Forelimb muscle (tissue), 1 donor: ENCODE measurements at places on chromosomes 1 and 21.
A peak's percentile ranks its signal among the peaks of the same experiment; 100 is the strongest.

GRCh38 chr1:226061841-226062557, 517 bp upstream of the H3-3A start:
- no peak for DNase-seq

- peak; percentile 54 for DNase-seq
These were observed 28.4 kb downstream of the TRIM45 start for GRCh38 chr1:117093091-117093534.

DNA sequence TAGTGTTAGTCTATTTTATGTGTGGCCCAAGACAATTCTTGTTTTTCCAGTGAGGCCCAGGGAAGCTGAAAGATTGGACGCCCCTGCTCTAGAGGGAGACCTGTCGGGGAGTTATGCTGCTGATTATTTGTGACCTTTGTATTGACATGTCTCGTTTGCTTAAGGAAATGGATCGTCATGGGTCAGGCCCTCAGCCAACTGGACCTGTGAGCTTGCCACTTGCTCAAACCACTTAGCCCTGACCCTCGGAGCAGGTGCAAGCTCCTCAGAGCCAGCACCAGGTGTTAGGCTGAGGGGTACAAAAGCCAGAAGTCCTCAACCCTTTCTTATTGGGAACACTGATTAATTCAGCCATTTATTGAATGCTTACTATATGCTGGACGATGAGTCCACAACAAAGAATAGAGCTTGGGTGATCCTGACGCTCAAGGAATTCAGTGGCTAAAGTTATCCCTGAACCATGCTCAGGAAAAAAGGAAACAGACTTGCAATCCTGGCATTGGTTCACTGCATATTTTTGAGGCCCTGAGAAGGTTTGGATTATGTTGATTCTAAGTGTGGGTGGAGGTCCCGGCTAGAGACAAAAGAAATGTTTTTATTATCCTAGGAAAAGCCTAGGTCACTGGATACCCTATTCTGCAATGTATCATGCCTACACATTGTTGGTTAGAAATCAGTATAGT, 19.0 kb downstream of the TGFB2 start:
- no peak for DNase-seq

- DNase-seq, result peak; percentile 62
These were observed 322.6 kb downstream of the HHIPL2 start for GRCh38 chr1:222225316-222225691.

- no peak for DNase-seq
These were observed 94.1 kb downstream of the ADARB1 start for GRCh38 chr21:45168522-45168921.

DNA sequence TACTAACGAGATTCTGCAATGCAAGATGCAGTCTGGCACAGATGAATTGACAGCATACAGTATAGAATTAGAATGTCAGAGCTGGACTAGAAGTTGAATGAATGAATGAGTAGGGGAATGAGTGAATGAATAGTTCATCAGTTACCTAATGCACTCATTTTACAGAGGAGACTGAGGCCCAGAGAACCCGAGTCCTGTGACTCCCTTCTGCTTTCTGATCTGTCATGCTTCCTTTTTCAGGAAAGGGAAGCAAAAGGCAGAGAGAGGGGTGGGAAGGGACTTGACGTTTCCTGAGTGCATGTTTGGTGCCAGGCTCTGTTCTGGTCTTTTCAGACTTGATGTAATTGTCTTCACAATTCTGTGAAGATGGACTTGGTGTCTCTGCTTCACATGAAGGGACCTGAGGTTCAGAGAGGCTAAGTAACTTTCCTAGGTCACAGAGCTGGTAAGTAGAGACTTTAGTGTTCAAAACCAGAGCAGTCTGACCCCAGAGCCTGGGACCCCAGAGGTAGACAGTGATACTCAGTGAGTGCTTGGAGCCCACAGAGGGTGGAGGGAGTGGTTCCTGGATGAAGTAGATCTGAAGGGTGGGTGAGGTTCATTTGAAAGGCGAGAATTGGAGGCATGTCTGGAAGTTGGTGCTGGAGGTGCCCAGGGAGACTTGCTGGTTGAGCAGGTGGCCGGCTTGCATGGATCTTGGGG, 8.0 kb upstream of the MEX3A start:
- DNase-seq, result no peak

DNA sequence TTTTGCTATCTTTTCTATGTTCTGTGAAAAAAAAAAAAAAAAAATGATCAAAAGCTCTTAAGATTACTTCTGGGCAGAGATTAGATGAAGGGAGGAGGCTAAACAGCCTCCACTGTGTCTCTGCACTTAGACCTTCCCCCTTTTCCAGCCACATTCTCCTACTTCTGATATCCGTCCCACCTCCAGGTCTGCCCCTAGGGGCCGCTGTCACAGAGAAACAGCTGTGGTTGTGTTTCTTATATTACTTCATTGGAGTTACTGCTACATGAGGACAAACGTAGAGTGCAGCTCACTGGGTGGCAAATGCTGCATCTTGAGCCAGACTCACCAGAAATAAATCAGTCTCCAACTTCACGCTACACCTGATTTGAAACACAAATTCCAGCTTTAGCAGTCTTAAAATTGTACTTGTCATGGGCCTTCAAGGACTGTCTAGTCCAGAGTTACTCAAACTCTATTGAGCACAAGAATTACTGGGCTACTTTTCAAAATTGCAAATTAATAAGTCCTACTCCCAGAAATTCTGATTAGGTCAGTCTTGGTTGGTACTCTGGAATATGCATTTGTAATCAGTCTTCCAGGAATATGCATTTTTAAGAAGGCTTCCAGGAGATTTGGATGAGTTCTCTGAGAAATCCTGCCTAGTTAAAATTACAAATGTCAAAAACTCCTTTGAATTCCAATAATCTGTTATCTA, 125.2 kb upstream of the PTBP2 start:
- no peak for DNase-seq

DNA sequence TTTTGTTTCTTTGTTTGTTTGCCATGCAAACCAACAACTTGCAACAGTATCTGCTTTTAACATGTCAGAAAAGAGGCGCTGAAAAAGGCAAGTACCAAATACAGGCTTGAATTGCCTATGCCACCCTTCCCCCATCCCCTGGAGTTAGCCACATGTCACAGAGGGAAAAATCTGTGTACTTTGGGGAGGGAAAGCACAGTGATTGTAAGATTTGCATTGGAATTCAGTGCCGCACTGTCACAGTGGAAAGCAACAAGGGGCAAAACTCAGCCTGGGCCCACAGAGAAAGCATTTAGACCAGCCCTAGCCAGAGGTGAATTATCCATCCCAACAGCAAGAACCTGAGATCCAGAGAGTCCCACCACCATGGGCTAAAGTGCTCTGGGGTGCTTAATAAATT, 52.4 kb upstream of the ACADM start:
- DNase-seq, result no peak

- DNase-seq, result peak; percentile 52
These were observed at the start of gene GSTM1 for GRCh38 chr1:109687641-109688499. Gene GSTM1 (plus strand): TSS chr1:109687817. CDS start chr1:109687874, 57 bp downstream.

GRCh38 chr1:26354972-26355371, 1.0 kb upstream of the CRYBG2 start:
- no peak for DNase-seq

DNA sequence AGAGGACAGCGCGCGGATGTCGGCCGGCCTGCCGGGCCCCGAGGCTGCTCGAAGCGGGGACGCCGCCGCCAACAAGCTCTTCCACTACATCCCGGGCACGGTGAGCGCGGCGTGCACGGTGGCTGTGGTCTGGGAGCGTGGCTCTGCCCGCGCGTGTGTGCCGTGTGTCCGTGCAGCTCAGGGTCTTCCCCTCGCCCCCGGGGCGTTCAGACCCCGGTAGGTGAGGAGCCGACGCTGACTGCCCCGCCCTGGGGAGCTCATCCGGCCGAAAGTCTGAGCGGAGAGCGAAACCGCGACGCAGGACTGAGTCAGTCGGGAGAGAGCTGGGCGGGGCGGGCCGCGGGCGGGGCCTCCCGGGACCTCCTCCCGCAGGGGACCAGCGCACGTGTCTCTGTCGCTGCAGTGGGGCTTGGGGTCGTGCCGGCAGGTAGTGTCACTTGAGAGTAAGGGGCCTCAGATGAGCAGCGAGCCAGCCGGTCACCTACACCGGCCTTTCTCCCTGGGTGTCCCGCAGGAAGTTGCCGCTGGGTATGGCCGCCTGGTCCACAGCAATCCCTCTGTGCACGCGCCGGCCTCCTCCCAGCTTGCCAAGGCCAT, 520 bp downstream of the PLEKHN1 start:
- DNase-seq, result no peak

DNA sequence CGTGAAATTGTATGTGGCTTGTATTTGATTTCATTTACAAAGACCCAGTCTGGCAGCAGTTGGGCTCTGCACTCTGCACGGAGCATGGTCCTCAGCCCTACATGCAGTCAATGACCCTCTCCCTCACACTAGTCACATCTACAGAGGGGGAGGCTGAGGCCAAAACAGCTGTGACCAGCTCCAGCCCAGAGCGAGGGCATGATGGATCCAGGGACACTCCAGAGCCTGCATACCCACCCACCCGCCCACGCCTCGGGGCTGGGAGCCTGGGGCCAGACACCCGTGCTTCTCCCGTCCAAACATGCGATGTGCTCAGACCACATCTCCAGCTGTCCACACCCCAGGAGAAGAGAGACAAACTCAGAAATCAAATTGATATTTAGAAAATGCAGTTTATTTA, 14.0 kb upstream of the PRDM16 start:
- DNase-seq, result no peak

DNA sequence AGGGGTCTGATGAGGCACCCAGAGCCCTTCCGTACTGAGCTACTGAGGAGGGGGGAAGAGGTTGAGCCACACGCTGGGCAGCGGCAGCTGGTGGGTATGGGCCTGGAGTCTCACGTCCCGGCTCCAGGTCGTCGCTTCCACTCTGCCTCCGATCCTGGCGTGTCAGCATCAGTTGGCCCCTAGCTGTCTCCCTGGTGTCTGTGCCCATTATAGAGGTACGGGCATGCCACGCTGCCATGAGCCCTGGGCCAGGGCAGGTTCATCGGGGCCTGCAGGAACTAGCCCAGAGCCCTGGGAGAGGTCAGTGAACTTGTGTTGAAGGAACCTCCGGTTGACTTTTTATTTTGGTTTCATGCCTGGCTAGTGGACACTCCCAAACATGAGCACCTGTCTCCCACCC, 18.2 kb downstream of the COQ8A start:
- no peak for DNase-seq

- DNase-seq, result no peak
These were observed 355.6 kb downstream of the USP25 start for GRCh38 chr21:16085421-16085820.

- no peak for DNase-seq
These were observed 152.2 kb downstream of the HIVEP3 start for GRCh38 chr1:41766546-41766945.

DNA sequence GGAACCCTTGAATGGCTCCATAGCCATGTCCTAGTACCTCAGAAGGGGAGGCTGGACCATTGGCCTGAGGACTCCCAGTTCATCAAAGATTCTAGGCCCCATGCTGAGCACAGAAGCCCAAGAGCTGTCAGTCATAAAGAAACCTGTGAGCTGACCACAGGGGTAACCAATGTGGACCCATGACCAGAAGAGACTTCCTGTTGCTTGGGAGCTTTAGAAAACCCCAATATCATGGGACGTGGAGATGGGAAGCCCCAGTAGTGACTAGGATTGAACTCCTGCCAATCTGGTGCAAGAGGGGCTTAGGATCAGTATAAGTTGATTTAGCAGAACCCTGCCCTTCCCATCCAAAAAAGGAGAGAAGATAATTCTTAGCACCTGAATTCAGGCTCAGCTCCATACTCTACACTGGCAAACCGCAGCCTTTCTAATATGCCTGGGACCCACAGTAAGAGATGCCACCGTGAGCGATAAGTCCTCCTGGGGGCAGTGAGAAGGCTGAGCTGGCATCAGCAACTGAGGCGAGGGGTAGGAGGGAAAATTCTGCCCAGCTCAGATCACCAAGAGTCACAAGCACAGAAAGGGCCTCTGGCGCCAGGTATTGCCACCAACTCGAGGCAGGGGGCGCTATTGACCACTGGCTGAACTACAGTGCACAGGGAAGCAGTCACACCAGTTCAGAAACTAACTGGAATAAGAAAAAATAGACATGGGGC, 108.9 kb downstream of the CAPN8 start:
- DNase-seq, result no peak

DNA sequence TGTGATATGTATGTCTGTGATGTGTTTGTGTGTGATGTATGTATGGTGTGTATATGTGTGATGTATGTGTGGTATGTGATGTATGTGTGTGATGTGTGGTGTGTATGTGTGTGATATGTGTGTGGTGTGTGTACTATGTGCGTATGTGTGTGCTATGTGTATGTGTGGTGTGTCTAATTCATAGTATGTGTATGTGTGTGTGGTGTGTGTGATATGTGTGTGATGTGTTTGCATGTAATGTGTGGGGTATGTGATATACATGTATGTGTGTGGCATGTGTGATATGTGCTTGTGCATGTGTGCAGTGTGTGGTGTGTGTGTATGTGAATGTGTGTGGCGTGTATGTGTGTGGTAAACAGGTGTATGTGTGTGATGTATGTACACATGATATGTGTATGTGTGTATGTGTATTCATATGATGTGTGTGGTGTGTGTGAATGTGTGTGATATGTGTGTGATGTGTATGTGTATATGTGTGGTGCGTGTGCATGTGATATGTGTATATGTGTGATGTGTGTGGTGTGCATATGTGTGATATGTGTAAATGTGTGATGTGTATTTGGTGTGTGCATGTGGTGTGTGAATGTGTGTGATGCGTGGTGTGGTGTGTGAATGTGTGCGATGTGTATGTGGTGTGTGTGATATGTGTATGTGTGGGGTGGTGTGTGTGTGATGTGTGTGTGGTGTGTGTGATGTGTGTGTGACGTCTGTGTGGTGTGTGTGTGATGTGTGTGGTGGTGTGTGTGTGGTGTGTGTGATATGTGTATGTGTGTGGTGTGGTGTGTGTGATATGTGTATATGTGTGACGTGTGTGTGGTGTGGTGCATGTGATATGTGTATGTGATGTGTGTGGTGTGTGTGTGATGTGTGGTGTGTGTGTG, 8.0 kb upstream of the PCBP3 start:
- no peak for DNase-seq

DNA sequence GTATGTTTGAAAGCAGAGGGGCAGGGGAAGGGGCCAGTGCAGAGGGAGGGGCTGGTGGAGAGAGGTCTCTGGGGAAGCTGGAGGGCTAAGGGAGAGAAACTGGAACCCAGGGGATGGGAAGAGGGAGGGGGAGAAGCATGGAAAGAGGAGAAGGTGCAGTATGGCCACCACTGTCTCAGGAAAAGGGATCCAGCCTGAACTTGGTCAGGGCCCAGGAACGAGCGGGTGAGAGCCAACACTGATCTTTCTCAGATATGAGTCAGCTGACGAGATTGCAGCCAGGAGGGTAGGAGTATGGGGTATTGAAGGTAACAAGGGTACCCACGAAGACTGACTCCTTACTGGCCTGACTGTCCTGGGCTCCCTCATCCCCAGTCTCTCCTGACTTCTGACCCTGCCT, 18.0 kb downstream of the TIE1 start:
- no peak for DNase-seq

DNA sequence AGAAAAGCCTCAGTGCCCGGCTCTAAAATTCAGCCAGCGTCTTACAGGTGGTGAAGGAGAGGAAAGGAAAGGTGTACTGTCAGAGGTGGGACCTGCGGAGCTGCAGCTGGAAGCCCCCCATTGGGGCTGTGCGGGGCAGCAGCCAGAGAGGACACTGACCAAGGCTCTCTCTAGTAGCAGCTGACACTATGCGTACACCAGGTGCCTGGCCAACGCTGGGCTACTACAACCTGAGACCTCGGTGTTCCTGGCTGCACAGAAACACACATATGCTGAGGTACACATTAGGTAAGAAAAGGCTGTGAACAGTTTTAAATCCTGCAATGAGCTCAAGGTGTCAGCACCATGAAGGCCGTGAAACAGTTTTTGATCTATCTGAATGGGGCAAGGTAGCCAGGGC, 55.5 kb upstream of the EDN2 start:
- DNase-seq, result no peak
